ENCODE measurements at places on chromosomes 3 and 15.
A peak's percentile ranks its signal among the peaks of the same experiment; 100 is the strongest.

GRCh38 chr15:88012688-88013087 lies 243.9 kb downstream of the NTRK3 start:
- no peak for DNase-seq

- no peak for DNase-seq
These were observed 35.1 kb upstream of the CSPG5 start for GRCh38 chr3:47613722-47614121.

GRCh38 chr3:31495971-31496665 lies 36.6 kb upstream of the STT3B start:
- peak; percentile 17 for DNase-seq

DNA sequence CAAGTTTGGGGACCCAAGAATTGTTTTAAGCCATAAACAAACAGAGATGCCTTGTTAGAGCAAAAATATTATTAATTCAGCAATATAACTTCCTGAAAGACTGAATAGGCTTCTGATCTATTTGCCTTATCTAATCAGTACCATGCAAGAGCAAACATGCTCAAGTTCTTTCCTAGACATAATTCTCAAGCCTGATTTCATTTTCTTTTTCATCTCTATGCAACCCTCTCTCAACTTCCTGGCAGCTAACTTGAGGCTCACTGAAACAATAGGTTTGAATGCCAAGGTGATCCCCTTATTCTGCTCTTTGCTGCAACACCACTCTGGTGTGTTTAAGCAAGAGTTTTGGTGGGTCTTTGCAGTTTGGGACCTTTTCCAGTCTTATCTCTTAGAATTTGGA lies 230.9 kb upstream of the CD96 start:
- DNase-seq = no peak

GRCh38 chr3:137978328-137978727 lies 31.6 kb upstream of the CLDN18 start:
- DNase-seq = no peak

DNA sequence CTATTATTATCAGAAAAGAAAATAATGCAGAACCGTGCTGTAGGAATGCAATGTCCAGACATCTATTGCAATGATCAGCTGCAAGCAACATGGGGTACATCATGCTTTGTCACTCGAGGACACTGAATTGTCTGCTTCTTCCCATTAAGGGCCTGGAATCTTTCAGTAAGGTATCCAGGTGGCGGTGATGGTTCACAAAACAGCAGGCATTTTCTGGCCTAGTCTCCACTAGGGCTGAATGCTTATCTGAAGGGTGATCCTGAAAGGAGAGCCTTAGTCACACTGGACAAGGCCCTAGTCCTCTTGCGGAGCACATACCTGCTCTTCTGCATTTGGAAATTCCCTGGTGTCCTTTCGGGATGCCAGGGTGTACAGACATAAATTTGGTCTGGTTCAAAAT lies 21.2 kb downstream of the ITPR1 start:
- no peak for DNase-seq

DNA sequence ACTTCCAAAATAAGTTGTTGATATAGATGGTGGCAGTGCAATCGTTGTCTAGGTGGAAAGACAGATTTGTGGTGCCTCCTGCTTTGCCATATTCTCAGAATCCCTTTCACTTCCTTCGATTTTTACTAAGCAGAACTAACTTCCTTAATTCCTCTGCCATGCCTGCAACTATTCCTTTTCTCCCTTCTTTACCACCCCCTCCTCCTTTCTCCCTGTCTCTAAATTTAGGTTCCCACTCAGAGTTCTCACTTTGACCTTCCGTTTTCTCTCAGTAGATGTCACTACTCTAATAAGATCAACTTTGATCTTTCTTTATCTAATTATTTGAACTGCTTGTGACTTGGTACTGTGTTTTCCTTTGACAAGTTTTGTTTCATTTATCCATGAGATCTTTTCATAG lies 351.2 kb downstream of the LPP start:
- no peak for DNase-seq

- DNase-seq = no peak
These were observed 251.6 kb downstream of the RPLP1 start for GRCh38 chr15:69704229-69704628.

DNA sequence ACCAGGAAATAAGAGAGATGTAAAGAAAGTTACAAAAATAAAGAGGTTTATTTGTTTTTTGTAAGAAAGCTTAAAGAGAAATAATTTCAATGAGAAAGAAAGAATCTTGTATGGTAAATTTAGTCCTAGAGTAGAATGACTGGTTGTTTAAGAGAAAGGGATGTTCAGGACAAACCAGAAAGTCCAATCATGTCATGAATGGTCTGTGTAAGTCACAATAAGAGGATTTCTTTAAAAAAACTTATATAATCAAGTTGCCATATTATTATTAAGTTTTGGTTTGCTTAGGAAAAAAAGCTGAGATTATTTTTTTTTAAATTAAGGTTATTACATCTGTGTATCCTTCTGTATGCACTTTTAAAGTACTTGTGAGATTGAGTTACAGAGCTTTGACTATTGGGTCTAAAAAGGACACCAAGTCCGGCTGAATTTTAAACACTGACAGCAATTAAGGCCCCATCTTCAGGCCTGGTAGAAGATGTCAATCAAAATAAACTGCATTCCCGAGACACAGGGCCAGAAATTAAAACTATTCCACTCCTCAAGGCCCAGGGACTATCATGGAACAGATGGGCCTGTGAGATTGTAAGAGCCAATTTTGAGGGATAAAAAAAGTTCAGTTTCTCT lies 12.2 kb downstream of the ERICH6 start:
- no peak for DNase-seq

GRCh38 chr3:184620475-184621119 lies 59.0 kb downstream of the EPHB3 start:
- DNase-seq = peak; percentile 78

DNA sequence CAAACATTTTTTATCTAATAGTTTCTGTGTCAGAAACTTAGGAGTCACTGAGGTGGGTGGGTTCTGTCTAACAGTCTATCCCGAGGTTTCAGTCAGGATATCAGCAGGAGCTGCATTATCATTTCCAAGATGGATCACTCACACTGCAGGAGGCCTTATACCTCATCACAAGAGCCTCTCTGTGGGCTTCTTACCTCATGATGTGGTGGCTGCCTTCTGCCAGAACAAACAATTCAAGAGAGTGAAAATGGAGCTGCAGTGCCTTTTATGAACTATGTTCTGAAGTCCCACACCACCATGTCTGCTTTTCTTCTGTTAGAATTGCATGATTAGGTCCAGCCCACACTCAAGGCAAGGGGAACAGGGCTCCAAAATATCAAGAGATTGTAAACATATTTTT lies 27.9 kb downstream of the RFX7 start:
- no peak for DNase-seq

DNA sequence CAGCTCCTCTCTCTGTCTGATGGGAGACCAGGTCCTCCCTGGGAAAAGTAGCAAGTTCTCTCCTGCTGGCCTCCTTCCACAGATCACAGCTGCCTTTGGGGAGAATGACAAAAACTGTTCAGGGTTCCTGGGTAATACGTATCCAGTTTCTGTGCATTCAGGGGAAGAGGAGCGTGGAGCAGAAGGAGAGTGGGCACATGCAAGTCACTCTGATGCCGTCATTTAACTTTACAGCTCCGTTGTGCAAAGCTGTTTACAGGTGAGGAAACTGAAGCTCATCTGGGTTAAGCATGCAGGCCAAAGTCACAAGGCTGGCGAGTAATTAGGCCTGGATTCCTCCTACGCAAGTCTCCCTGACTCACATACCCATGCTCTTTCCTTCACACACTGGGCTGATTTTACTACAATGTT lies 7.5 kb upstream of the TM4SF1 start:
- DNase-seq = no peak

- DNase-seq = no peak
These were observed 31.7 kb upstream of the LINGO1 start for GRCh38 chr15:77664428-77664827.

DNA sequence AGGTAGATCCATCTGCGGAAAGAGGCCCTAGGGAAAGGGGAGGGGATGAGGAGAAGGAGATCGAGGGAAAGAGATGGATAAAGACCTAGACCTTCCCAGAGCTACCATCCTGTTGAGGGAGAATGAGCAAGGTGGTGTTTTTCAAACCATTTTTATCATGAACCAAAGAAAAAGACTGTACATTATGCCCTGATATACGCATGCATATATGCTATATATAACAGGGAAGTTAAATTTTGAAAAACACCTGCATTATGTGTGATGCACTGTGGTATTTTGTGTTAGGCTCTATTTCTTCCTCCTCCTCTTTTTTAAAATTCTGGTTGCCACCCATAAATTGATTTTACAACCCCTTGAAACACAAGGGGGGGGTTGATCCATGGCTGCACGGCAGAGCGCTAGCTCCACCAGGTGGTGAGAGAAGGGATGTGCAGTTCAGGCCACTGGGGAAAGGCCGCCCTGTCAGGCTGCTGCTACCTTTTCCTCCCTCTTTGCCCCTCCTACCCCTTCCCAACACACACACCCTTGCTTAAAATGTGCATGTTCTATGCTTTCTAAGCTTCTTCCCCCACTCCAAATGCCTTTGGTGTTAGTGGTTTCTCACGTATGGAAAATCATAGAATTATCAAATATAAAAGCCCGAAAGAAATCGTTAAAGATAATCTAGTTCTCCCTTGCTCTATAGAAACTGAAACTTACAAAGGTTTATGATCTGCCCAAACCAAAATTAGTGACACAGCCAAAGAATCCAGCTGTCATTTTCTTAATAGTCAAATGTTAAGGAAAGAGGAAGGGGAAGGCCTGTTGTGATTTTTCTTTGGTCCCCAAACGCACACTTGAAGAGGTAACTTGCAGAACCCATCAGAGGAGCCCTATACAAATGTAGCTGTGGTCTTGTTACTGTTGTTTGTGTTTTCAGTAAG lies 262.0 kb upstream of the UMPS start:
- DNase-seq = peak; percentile 37

- DNase-seq = no peak
These were observed 8.7 kb upstream of the MCCC1 start for GRCh38 chr3:183108001-183108449.

GRCh38 chr3:4993276-4994143 lies 14.3 kb downstream of the BHLHE40 start:
- DNase-seq = no peak

GRCh38 chr3:182978387-182978786 lies 2.0 kb downstream of the DCUN1D1 start:
- no peak for DNase-seq
